Ecto neural progenitor cell (in vitro differentiated cells): ENCODE measurements at places on chromosomes 5 and 9.

- DNase-seq: no peak
Measured at GRCh38 chr5:107979291-107979690, 308.6 kb upstream of the EFNA5 start.

GRCh38 chr9:98692392-98692791 lies 16.3 kb downstream of the GABBR2 start:
- DNase-seq: no peak

- no peak for DNase-seq
Measured at GRCh38 chr9:79026316-79026715, 545.4 kb upstream of the TLE4 start.

DNA sequence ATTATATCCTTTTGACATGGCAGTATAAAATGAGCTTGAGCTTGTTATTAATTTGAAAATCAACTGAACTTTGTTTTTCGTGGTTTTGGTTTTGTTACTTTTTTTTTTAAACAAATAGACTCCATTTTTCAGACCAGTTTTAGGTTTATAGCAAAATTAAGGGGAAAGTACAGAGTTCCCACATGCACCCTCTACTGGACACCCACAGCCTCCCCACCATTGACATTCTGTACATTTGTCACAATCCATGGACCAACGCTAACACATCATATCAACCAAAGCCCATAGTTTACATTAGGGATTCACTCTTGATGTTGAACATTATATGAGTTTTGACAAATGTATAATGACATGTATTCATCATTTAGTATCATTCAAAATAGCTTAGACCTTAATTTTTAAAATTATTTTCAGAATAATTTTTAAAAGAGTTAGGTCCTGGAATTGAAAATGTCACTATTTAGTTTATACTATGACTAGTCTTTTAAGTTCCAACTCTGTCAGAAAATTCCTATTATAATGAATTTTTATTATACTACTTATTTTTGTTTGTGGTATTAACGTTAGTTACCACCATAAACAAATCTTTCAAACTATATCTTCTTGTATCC lies 35.3 kb upstream of the JMY start:
- no peak for DNase-seq

DNA sequence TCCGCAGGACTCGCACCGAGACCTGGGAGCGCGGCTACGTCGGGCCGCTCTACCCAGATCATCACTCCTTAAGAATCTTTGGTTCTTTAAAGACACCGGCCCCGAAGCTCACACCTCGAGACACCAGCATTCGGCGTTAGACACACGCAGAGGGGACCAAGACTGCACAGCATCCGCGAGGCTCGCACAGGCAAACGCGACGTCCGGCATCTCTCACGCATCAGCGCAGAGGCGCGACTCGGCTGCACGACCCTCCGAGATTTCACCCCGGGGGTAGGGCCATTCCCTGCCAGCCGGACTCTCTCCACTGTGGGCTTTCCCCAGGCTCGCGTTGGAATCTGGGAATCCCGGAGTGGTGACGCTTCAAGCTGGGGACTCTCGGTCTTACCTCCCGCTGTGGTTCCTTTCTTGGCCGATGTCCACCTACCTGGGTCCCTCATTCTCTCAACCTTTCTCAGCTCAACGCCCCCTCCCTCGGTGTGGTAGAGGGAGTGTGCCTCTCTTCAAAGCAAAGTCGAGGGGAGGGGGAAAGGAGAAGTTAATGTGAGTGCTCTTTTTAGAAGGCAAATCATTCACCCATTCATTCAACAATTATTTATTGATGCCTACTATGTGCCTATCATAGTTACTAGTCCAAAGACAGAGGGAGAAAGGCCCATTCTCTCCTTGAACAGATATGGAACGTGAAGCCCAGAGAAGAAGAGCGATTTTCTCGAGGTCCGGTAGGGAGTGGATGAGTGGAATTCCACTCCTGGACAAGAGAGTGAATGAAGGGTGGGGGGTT lies 1.3 kb upstream of the HAND1 start:
- DNase-seq: no peak

DNA sequence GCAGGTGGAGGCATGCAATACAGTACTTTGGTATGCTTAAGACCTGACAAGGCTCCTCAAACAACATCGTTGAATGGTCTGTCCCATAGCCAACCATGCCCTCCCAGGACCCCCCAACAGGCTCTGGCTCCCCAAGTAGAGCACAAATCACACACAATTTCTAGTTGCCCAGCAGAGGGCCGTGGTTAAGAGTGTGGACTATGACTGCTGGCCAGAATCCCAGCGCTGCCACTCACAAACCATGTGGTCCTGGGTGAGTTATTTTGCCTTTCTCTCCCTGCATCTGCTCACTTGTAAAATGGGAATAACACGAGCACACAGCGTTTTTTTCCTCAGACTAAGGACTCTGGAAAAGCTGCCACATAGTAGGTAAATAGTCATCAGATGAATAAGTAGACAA lies 6.5 kb downstream of the CKMT2 start:
- no peak for DNase-seq

DNA sequence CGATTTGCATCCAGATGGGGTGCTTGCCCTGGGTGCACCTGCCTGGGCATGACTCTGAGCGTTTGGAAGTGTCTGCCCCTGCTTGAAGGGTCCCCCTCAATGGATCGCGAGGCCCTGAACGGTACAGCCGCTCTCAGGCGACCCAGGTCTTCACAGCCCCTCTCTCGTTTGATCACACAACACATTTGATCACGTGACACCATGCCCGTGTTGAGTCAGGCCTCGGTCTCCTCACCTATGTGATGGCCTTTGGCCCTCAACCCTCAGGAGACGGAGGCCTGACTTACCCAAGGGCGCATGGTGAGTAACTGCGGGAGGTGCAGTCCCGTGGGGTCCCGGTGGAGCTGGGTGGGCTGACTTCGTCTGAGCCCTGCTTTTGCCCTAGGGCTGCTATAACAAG lies 3.0 kb upstream of the ASB6 start:
- no peak for DNase-seq

- no peak for DNase-seq
Measured at GRCh38 chr9:86494644-86495111, 140.5 kb upstream of the TUT7 start.

GRCh38 chr5:142511358-142511757 lies 174.5 kb downstream of the FGF1 start:
- DNase-seq: no peak

GRCh38 chr9:87950765-87951488 lies 23.4 kb downstream of the CDK20 start:
- DNase-seq: no peak

DNA sequence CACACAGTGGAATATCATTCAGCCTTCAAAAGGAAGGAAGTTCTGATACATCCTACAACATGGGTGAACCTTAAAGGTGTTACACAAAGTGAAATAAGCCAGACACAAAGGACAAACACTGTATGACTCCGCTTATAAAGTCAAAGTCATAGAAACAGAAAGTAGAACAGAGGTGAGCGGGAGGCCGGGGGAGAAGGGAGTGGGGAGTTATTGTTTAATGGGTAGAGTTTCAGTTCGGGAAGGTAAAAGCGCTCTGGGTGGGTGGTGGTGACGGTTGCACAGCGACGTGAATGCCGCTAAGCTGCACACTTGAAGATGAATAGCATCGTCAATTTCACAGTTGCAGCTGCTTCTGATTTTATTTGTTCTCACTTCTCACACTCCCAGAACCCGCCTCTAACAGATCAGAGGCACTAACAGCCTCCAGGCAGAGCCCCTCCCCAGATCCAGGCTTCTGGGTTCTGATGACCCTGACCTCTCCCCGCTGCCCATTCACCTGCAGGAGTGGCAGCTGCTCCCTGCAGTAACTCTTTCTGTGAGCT lies 34.1 kb downstream of the BNIP1 start:
- no peak for DNase-seq

- peak; percentile 74 for DNase-seq
Measured at GRCh38 chr5:93580063-93580926, 724 bp downstream of the NR2F1-AS1 start.

DNA sequence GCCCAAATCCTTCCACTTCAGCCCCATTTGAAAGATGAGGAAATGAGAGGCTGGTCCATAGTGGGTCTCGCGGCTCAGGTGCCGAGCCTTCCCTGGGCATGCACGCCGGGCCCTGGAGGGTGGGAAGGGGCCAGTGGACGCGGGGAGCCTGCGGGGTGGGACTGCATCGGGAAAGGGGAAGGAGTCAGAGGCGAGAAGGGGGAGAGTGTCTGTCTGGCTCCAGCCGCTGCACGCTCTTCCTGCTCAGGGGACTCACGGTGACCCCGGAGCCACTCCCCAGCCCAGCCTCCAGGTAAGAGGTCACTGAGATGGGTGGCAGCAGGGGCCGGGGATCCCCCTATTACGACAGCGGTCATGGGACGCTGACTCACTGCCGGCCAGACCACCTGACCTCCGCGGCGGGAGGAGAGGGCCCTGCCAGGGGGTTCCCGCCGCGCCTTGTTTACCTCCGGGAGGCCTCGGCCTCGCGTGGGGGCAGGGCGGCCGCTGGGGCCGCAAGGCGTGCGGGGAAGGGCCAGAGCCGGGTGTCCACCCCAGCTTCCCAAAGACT lies 1.9 kb upstream of the SQSTM1 start:
- DNase-seq: peak; percentile 74

DNA sequence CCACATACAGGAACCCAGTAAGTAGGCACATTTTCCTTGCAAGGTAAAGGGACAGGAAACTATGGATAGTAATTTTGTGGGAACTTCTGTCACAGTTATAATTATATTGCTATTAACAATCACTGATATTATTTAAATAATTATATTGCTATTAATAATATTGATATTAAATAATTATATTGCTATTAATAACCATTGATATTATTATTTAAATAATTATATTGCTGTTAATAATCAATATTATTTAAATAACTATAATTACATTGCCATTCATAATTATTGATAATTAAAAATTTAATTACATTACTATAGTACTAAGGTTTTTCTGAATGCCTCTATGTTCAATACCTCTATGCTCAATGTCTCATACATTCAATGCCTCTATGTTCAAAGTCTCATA lies 385.6 kb upstream of the SGCD start:
- no peak for DNase-seq

DNA sequence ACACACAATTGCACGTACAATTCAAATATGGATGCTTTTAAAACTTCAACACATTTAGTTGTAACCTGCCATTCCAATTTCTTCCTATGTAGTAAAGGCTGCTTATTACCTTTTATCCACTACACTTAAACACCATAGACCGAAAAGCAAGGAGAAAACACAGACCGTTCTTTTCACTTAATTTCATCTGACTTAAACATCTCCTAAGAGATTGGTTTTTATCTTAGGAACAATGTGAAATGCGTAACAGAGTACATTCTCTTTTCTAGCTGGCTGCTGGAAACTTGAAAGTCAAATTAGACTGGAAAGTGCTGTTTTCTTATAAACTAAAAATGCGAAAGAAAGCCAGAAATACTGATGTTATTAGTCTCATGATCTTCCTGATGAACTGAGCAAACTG lies 241.8 kb downstream of the MLLT3 start:
- DNase-seq: no peak

GRCh38 chr5:135735831-135736230 lies 98.6 kb upstream of the SLC25A48 start:
- DNase-seq: no peak

DNA sequence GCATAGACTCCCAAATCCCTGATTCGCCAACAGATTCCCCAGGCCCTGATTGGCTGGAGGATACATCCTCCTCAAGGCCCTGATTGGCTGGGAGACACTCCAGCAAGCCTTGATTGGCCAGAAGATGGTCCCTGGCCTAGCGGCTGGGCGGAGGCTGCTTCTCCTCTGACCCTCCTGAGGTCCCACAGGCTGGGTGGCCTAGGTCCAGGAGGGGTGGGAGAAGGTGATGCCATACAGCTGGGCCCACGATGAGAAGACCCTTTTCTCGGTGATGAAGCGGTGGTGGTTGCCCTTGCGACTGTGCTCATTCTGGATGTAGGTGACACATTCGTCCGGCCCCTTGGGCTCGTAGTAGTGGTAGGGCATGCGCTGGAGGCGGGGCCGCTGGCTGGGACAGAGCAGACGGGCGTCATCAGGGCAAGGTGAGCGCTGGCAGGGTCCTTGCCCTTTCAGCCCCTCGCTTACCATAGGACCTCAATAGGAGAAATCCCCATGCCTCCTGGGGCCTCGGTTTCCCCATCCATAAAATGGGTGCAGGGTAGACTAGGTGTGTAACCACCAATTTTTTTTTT lies 9.0 kb upstream of the AK1 start:
- peak; percentile 48 for DNase-seq

DNA sequence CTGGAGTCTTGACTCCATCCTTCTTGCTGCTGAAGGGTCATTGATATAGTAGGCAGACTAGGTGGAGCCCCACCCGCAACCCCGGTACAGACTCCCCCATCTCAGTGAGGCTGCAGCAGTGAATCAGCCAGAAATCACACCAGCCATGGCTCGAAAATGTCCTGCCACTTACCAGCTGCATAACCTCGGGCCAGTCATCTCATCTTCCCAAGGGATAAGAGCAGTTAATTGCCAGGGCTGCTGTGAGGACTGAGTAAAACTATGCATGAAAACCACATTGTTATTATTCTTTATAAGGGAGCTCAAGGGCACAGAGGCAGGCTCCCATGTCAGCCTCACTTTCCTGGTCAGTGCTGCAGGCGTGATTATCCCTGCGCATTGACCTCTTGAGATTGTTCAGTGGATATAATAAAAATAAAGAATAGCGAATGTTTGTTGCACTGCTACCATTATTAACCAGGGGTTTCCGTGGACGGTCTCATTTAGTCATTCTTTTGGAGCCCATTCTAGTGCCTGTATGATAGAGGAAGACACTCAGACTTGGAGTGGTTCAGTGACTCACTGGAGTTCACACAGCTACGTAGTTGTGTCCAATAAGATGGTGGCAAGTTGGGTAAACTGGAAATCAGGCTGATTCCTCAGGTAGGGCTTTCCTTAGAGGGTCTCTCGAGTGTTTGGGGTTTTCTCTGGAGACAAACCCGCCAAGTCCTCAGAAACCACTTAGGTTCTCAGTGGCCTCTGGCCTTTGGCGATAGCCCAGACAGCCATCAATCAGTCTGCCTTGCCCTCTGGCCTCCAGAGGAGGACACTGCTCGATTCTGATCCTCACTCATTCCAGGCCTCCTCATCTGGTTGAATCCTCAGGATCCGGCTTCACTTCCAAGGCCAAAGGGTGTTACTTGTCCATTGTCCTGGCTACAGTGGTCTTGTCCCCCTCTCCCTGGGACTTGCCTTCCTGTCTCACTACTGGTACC lies 39.9 kb downstream of the COL15A1 start:
- no peak for DNase-seq

- DNase-seq: no peak
Measured at GRCh38 chr5:121006217-121006616, 542.1 kb downstream of the PRR16 start.

- no peak for DNase-seq
Measured at GRCh38 chr5:179734536-179735164, 2.0 kb downstream of the MAML1 start.

- DNase-seq: peak; percentile 88
Measured at GRCh38 chr5:31193591-31194467, at the start of gene CDH6. TSS of gene CDH6 (plus strand) at chr5:31193686. CDS start at chr5:31267474, 73,788 bp downstream.

- no peak for DNase-seq
Measured at GRCh38 chr9:110995420-110996340, 42.6 kb downstream of the LPAR1 start.

- no peak for DNase-seq
Measured at GRCh38 chr9:79564105-79564504, 7.7 kb upstream of the TLE4 start.

GRCh38 chr9:123423311-123423640 lies 67.3 kb downstream of the CRB2 start:
- DNase-seq: no peak

GRCh38 chr5:5633579-5633978 lies 211.1 kb downstream of the ICE1 start:
- DNase-seq: no peak

- no peak for DNase-seq
Measured at GRCh38 chr9:137969008-137969407, 91.4 kb downstream of the CACNA1B start.

GRCh38 chr5:80615266-80615914 lies 39.1 kb upstream of the MSH3 start:
- DNase-seq: peak; percentile 63
